ENCODE measurements at places on chromosomes 4 and X. TPM values are rescaled to one million over a fixed set of nuclear protein-coding genes. Genes with fewer than 3 reads are reported as not detected.

DNA sequence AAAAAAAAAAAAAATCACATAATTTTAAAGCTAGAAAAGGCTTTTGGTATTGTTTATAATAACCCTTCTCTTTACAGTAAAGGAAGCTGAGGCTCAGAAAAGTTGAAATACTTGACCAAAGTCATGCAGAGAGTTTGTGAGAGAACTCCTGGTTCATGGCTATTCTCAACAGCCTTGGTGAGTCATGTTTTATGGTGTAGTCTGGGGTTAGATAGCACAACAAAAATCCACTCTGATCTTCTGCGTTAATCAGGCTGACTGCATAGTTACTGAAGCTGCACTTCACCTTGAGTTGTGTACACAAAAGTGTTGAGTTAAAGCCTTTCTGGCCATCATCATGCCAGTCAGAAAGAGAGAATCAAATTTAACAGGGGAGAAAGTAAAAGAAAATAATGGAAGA lies 19.3 kb upstream of the SFRP2 start:
- no peak for DNase-seq

DNA sequence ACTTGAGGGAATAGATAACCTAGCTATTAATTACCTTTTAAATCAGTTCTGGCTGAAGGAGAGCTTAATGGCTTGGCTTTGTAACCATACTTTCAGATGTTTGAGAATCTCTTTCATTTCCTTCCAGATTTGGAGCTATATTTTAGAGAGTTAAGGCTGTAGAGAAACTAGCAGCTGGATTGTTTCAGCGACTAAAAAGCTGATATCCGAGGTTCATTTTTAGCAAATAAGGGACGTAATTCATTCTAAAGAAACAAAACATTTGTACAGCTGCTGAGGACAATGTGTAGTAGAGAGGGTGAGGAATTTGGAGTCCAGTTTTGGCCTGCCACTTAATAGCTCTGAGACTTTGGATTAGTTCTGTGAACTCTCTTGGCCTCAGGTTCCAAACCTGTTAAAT lies 12.2 kb downstream of the OSTC start:
- DNase-seq = no peak

Gene TRIM2
- total RNA-seq = 0.34 TPM

DNA sequence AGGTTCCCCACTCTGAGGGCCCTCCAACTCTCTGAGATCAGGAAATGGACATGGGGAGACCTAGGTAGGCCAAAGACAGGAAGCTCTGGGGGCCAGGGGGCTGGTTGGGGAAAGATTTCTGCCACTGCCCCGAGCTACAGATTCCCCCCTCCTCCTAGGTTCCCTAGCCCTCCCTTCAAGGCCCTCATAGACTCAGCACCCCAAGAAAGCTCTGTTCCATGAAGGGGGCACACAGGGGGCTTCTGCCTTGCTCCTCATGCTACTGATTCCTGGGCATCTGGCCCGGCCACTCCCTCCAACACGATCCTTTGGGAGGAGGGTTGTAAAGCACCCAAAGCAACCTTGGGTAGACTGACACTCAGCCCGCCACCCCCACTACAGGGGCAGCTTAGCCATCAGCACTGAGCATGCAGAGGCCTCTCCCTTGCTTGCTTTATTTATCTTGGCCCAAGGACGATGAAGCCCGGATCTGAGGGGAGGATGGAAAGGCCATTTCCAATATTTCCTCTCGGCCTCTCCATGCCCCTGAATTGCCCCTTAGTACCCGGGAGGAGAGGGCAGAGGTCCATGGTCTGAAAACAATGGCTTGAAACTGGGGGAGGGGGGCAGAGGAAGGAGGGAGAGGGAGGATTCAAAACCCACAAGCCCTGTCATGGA lies 146.7 kb downstream of the PJA1 start:
- DNase-seq = no peak

Gene SYN1
- 0.23 TPM for total RNA-seq

GRCh38 chrX:140038842-140039241 lies 73.5 kb upstream of the CXorf66 start:
- no peak for DNase-seq

GRCh38 chr4:48954314-48954713 lies 31.8 kb upstream of the CWH43 start:
- DNase-seq = no peak

GRCh38 chrX:94830717-94831116 lies 1156.7 kb downstream of the FAM133A start:
- no peak for DNase-seq

GRCh38 chr4:37678624-37679023 lies 7.6 kb downstream of the RELL1 start:
- no peak for DNase-seq

Gene ZNF630
- 0.25 TPM for total RNA-seq

Gene DCAF12L1
- not detected for total RNA-seq

Gene HSPA4L
- total RNA-seq = 0.27 TPM

GRCh38 chr4:166535865-166536264 lies 662.8 kb downstream of the TLL1 start:
- DNase-seq = no peak

- peak; percentile 61 for DNase-seq
Measured at GRCh38 chr4:2837904-2838496, 5.6 kb upstream of the ADD1 start.

GRCh38 chr4:120924931-120925330 lies 2.4 kb upstream of the PRDM5 start:
- no peak for DNase-seq

- no peak for DNase-seq
Measured at GRCh38 chrX:8845060-8845459, 43.9 kb upstream of the FAM9A start.

DNA sequence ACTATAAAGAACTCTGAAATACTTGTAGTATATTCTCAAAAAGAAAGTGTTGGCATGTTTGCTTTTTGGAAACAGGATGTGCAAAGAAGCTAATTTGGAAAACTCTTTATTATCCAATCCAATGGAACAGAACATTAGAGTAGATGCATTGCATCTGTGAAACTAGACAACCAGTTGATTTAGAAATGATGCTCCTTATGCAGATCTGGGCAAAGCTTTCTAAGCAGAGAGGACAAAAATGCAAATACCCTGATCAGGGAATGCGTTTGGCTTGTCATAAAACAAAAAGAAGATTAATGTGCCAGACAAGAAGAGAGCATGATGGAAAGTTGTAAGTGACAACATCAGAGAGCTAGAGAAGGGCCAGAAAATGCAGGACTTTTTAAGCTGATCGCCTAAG lies 142.3 kb downstream of the RCHY1 start:
- DNase-seq = no peak

GRCh38 chrX:68183612-68184214 lies 249.6 kb downstream of the OPHN1 start:
- DNase-seq = no peak

Gene NUDT11
- 3.9 TPM for total RNA-seq

DNA sequence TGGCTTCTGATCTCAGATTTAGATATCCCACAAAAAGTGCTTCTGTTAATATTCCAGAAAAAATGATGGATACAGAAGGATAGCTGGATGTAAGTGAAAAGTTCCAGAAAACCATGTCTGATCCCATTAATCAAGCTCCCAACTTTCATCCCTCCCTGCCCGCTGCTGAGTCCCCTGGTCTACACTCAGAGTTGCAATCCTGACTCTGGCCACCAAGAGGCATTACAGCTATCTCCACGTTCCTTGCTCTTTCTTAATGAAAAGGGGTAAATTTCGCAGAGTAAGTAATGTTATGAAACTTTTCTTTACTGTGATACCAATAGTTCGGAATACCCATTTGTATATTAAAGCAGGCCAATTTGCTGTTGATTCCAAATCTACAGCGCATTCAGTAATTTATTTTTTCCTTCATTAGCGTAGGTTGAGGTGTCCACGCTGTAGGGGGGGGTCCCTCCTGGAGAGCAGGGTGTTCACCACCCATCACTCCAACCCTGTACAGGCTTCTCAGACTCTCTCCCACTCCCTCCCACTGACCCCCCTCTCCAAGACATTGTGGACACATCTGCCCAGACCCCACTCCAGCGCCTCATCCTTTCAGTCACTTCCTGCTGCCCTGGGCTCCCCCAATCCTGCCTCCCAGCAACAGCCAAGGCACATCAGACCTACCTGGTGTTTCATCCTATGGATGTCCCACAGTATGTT lies 55.1 kb downstream of the RAB40A start:
- DNase-seq = peak; percentile 12

- DNase-seq = no peak
Measured at GRCh38 chr4:3867403-3868100, 101.4 kb downstream of the ADRA2C start.

DNA sequence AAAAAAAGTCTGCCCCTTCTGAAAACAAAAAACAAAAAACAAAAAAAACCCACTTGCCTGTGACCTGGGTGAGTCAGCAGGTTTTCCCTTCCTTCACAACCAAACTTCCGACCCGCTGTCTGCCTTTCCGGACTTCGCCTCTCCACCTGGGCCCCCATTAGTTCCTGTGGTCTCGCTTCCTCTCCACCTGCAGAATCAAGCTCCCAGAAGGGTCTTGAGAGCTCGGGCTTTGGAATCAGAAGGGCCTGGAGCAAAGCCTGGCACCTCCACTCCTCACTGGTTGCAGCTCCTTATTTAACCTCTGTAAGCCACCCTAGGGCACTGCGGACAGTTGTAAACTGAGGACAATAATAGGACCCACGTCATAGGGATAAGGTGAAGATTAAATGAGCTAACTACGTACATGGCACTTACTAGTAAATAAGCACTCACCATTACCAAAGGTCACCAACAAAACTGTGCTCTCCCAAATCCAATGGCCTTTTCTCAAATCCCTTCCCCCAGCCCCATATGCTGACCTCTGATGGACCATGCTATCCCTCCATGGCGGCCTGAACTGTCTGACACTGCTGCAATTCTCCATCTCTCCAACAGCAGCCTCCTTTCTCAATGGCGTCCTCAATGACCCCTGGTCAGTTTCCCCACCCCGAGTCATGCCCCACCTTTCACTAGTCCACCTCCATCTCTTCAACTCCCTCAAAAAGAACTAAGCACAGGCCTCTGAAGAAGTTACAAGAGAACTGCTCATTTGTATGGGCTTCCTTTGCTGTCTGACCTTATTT lies 64.2 kb downstream of the IRF2 start:
- DNase-seq = peak; percentile 24

DNA sequence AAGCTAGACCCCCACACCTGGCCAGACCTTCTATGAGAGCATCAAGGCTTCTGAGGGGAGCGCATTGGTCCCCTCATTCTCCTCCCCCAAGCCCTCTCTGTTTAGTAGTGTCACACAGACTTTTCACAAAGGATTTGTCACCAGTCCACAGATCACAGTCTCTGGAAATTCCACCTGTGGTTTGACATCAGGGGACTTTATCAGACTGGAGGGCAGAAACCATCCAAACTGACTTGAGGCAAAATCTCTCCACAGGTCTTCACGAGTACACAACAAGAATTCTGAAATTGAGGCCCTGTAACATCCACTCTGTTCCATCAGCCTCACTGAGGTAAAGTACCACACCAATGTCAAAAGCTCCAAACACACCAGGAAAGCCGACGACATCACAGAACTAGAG lies 112.5 kb downstream of the SH3KBP1 start:
- no peak for DNase-seq

Gene ANOS1
- not detected for total RNA-seq

All from activated T-cell treated with anti-CD3 and anti-CD28 coated beads, Interleukin-2, amount 50 U/mL, for 4 hours (primary cell).